H7 (cell line): ENCODE measurements at places on chromosomes 5 and 9. TPM values are rescaled to one million over a fixed set of nuclear protein-coding genes. Genes with fewer than 3 reads are reported as not detected.
A peak's percentile ranks its signal among the peaks of the same experiment; 100 is the strongest.

The IL5 gene
- not detected in 2 replicates for total RNA-seq

GRCh38 chr9:70485273-70485858 lies 70.9 kb upstream of the KLF9 start:
- no peak for DNase-seq

- DNase-seq: no peak
Measured at GRCh38 chr5:22354956-22355355, 498.2 kb downstream of the CDH12 start.

The PCDHGC5 gene
- 0.44 and 1.8 TPM in 2 replicates for total RNA-seq

- no peak for DNase-seq
Measured at GRCh38 chr9:95094002-95094401, 223.5 kb downstream of the FANCC start.

- no peak for DNase-seq
Measured at GRCh38 chr9:91302831-91303230, 58.9 kb downstream of the AUH start.

- DNase-seq: no peak
Measured at GRCh38 chr5:113692466-113692865, 179.0 kb downstream of the YTHDC2 start.

The GFI1B gene
- total RNA-seq: 0.52 TPM in 1 of 2 replicates, not detected in the other

DNA sequence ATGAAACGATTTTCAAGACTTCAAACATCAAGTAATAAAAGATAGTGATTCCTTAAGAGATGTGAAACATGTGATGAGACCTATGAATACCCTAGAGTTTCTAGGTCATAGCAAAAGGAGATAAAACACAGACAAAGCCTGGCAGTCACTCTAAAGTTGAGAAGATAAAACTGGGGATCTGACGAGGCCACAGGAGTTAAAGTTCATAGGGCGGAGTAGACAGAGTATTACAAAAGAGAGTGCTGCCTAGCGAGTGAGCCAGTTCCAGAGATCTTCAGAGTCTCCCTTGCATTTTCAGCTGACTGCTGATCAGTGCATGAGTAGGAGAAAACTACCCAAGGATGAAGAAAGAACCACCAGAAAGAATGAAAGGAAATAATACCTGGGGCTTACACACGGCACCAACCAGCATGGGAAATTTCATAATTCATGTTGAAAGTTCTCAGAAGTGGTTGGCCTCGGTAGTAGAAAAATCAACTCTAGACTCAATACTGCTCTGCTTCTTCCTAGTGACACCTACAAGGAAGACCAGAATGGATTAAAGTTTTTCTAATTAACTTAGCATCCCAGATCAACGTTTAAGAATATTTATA lies 30.4 kb downstream of the FBXO4 start:
- DNase-seq: no peak

The FIBCD1 gene
- total RNA-seq: 6.1 and 6.2 TPM in 2 replicates

DNA sequence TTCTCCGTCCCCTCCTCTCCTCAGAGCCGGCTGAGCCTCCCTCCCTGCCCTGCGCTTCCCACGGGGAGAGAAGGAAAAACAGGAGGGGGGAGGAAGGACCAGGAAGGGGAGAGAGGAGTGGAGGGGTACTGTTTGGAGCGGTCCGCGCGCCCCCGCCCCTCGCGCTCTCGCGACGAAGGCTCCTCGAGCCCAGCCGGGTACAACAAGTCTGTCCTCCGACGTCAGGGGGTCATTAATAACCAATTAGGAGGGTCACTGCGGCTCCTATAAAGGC lies 480 bp upstream of the PRDM12 start:
- DNase-seq: no peak

The ADAMTS12 gene
- total RNA-seq: 2.7 and 3.0 TPM in 2 replicates

- no peak for DNase-seq
Measured at GRCh38 chr9:3035579-3036332, 191.9 kb upstream of the PUM3 start.

GRCh38 chr9:3088219-3088618 lies 244.3 kb upstream of the PUM3 start:
- peak; percentile 38 for DNase-seq
